ENCODE measurements at places on chromosomes 1 and 21.

- no peak for DNase-seq
These were observed 208.9 kb upstream of the POGK start for GRCh38 chr1:166630369-166630768.

GRCh38 chr1:91885213-91885715, 687 bp downstream of the TGFBR3 start:
- DNase-seq: no peak

GRCh38 chr1:220770245-220770913, 16.3 kb upstream of the MTARC1 start:
- DNase-seq: no peak

- DNase-seq: no peak
These were observed 465 bp upstream of the CFHR3 start for GRCh38 chr1:196774175-196774574.

DNA sequence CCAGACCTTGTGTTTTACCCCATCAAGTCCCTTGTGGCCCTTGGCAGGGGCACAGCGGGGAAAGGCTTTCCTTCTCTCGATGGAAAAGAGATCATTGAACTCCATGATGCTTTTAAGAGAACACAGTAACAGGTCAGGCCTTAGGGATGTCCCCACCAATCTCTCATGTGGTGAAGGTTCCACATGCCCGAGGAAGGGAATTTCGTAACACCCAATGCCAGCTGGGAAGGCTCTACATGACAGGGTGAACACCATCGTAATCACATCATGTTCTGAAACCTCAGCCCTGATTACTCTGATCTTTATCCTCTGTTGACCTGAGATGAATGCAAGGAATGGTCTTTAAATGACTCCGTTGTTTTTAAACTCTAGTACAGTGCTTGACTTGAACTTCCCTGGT, 105.5 kb upstream of the SPAG17 start:
- DNase-seq: no peak

- no peak for DNase-seq
These were observed 59.3 kb downstream of the NKAIN1 start for GRCh38 chr1:31180338-31180737.

DNA sequence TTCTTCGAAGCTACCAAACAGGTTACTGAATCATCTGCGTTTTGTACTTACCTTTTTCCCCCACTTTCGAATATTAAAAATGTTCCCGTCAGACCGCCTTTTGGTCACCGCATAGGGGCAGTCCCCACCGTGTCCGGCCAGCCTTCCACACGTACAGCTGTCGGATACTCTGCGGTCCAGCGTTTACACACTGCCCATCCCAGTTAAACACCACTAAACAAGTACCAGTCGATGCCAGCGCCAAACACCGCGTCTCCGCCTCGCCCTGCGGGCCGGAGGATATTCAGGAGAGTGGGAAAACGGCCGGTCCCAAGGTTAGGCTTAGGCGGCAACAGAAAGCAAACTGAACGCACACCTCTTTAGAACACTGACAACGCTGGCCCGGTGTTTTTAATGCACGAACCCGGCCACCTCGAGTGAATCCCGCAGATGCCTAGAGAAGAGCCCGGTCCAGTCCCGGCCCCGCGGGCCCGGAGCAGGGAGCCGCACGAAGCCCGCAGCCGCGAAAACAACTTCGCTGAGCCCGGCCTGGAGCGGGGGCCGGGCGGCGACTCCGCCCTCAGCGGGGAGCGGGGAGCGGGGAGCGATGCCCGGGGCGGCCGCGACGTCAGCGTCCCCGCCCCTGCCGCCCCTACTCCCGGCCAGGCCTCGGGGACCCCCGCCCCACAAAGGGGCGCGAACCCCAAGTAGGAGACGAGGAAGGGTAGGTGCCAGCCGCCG, 730 bp upstream of the PHF13 start:
- no peak for DNase-seq

Data from A549 (cell line).